ENCODE measurements at places on chromosomes 2 and 18. TPM values are rescaled to one million over a fixed set of nuclear protein-coding genes. Genes with fewer than 3 reads are reported as not detected.

The OTOF gene
- 6.9 TPM for total RNA-seq

The KIAA2012 gene
- total RNA-seq = not detected

The NFE2L2 gene
- 68.2 TPM for total RNA-seq

DNA sequence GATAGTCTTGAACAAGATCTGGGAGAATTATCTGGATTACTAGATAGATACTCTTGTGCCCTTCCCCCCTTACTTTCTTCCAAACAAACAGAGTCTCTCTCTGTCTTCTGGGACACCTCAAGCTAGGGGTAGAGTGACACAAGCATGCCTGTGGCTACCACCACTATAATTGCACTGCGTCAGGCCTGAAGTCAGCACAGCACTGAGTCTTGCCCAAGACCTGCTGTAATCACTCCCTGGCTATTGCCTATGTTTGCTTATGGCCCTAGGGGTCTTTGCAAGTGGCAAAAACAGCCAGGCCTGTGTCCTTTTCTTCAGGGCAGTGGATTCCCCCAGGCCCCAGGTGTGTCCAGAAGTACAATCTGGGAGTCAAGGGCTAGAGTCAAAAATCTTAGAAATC lies 106.6 kb downstream of the SLC5A7 start:
- no peak for DNase-seq
- no peaks in the 10 kb centered on the region for H3K27me3 ChIP-seq
- H3K4me3 ChIP-seq = no peak overlapping the region
- H3K27ac ChIP-seq = no peak overlapping the region
- no peaks in the 10 kb centered on the region for H3K4me1 ChIP-seq
- no peaks in the 10 kb centered on the region for H3K36me3 ChIP-seq

GRCh38 chr2:189191766-189192165 lies 12.2 kb upstream of the COL5A2 start:
- no peaks in the 10 kb centered on the region for H3K4me1 ChIP-seq
- no peaks in the 10 kb centered on the region for H3K27me3 ChIP-seq
- no peak overlapping the region for H3K27ac ChIP-seq
- DNase-seq = no peak

GRCh38 chr2:29314816-29315571 lies 199.8 kb downstream of the CLIP4 start:
- peak overlapping the region; percentile 66 for H3K4me3 ChIP-seq
- no peaks in the 10 kb centered on the region for H3K36me3 ChIP-seq
- peak; percentile 61 for DNase-seq

- H3K27ac ChIP-seq = no peak overlapping the region
- H3K4me3 ChIP-seq = no peak overlapping the region
- H3K27me3 ChIP-seq = no peaks in the 10 kb centered on the region
- no peaks in the 10 kb centered on the region for H3K4me1 ChIP-seq
Observed at GRCh38 chr2:126858436-126858835, 40.3 kb upstream of the TEX51 start.

GRCh38 chr2:217182926-217183325 lies 323.1 kb upstream of the TNP1 start:
- H3K4me1 ChIP-seq = no peaks in the 10 kb centered on the region
- H3K36me3 ChIP-seq = no peaks in the 10 kb centered on the region
- no peak overlapping the region for H3K4me3 ChIP-seq

GRCh38 chr18:65409261-65409660 lies 341.6 kb upstream of the CDH7 start:
- no peak for DNase-seq
- no peak overlapping the region for H3K27ac ChIP-seq
- no peak overlapping the region for H3K4me3 ChIP-seq
- H3K27me3 ChIP-seq = no peaks in the 10 kb centered on the region
- no peaks in the 10 kb centered on the region for H3K36me3 ChIP-seq

- no peak for DNase-seq
- H3K4me3 ChIP-seq = no peak overlapping the region
- peaks cover 9% of the 10 kb centered on the region for H3K27me3 ChIP-seq
Observed at GRCh38 chr18:76615065-76615733, 120.2 kb upstream of the ZNF516 start.

DNA sequence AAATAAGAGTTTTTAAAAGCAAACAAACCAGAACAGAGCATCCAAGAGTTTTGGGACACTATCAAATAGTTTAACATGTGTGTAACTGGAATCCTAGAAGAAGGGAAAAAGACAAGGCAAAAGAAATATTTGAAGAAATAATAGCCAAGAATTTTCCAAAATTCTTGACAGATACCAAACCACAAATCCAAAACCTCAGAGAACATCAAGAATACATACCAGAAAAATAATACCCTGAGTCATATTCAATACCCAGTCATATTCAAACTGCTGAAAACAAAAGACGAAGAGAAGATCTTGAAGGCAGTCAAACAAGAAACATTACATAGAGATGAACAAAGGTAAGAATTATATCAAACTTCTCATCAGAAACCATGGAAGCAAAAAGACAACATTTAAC lies 22.9 kb downstream of the INO80C start:
- H3K4me1 ChIP-seq = peaks cover 11% of the 10 kb centered on the region
- no peak for DNase-seq
- no peak overlapping the region for H3K4me3 ChIP-seq

- no peak overlapping the region for H3K4me3 ChIP-seq
- no peak for DNase-seq
- no peaks in the 10 kb centered on the region for H3K4me1 ChIP-seq
- H3K27me3 ChIP-seq = peaks cover 6% of the 10 kb centered on the region
Observed at GRCh38 chr2:2590841-2591541, 259.9 kb upstream of the MYT1L start.
